Renal pelvis (tissue), 12 donors: ENCODE measurements at places on chromosomes 2 and 18. TPM values are rescaled to one million over a fixed set of nuclear protein-coding genes. Genes with fewer than 3 reads are reported as not detected.

The SPRED2 gene
- 35.6 TPM for polyA plus RNA-seq

DNA sequence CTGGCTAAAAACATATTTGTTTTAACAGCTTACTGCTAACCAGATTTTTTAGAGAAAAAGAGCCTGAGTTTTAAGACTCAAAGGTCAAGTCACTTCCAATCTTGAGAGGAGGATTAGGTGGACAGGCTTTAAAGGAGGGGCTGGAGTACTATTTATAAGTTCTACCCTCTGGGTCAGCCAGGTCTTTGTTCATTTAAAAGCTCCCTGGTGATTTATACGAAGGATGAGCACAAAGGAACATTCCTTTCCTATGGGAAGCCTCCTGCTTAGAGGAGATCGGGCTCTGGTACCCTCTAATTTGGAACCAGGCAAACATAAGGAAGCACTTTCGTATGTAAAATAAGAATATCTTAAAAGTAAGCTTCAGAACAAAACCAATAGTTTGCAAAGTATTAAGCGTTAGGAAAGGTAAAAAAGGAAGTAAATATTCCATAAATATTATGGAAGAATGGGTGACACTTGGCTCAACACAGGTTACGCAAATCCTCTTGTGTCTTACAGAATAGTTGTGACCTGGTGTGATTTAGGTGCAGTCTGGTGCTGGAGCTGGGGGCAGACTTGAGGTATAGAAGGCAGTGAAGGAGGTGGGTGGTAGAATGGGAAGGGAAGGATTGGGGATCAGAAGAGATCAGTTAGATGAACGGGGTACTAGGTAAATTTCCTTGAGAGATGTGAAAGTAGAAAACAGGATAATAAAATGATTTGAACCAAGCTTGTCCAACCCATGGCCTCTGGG, 35.6 kb downstream of the PDE6D start:
- no peak for DNase-seq

- no peak for DNase-seq
These were observed 130.9 kb downstream of the UXS1 start for GRCh38 chr2:106063181-106063580.

- peak; percentile 17 for DNase-seq
These were observed 331.6 kb downstream of the CLIP4 start for GRCh38 chr2:29446847-29447246.

GRCh38 chr18:31577195-31577594, 14.5 kb upstream of the TTR start:
- DNase-seq, result no peak

DNA sequence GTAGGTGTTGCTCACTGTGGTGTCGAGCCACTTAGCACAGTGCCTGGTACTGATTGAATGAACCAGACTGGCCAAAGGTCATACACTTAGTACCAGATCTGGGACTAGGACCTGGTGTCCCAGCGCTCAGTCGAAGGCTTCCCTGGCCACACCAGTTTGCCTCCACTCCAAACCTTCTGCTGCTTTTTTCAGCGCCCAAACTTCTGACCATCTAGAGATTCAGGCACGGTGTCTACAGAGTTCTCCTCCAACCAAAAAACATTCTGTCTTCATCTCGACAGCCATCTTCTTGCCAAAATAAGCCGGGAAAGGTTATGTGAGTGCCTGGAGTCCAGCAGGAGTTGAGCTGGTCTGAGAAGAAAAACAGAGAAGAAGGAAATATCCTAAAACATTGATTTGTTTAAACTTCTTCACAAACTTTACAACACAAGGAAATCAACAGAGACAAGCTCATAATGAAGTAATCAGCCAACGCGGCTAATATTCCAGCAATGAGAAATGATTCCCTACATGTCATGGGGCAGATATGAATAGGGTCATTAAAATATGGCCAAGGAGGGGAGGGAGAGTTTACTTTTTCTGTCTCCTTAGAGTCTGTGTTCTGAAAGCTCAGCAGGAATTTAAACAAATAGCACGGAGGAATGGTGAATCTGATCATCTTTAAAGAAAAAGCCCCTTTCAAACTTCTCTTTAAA, 2.3 kb upstream of the GLI2 start:
- DNase-seq, result no peak

The PEX13 gene
- 30.8 TPM for polyA plus RNA-seq

The COL4A3 gene
- polyA plus RNA-seq, result 88.8 TPM

The VWA3B gene
- polyA plus RNA-seq, result 0.51 TPM

The NYAP2 gene
- polyA plus RNA-seq, result 0.04 TPM

DNA sequence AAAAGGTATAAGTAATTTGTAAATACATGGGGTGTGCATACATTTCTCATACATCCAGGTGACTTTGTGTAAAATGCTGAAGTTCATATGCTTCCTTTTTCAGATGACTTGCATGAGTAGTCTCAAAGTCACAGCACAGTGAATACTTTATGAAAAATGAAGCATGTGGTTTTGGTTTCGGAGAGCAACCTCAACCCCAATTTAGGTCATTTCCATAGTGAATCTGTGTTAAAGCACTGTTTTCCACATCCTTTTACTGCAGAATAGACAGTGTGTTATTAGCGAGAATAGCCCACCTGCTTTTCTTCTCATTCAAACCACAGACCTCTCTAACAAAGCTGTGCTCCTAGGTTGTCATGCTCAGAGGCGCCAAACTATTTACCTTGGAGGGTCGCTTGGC, 204.4 kb upstream of the RASGRP3 start:
- no peak for DNase-seq

- no peak for DNase-seq
These were observed 23.0 kb downstream of the BIN1 start for GRCh38 chr2:127083819-127084503.

- no peak for DNase-seq
These were observed 61.3 kb downstream of the PMAIP1 start for GRCh38 chr18:59961070-59961469.

DNA sequence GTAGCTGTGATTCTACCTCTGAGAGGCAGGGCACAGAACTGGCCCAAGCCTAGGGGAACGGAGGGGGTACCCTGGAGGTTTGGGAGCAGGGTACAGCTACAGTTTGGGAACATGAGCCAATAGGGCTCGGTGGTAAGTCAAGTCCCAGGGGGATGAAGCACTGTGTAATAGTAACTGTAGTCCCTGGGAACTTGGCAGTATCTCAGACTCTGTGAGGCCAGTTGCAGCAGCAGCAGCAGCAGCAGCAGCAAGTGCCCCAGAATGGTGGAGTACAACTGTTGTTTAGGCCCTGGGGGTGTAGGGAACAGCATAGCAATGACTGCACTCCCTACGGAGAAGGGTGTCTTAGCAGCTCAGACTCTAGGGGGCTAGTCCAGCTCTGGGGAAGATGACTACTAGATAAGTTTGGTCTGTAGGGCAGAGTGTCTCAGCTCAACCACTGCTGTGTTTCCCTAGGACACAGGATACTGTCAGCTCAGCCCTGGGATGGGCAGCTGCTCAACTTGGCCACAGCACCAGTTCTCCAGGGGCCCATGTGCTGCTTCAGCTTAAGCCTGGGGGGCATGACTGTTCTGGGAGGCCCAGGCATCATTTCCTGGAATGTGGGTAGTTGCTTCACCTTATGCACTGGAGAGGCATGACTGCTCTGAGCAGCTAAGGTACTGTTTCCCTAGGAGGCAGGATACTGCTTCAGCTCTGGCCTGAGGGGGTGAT, 20.5 kb downstream of the CARF start:
- DNase-seq, result no peak

DNA sequence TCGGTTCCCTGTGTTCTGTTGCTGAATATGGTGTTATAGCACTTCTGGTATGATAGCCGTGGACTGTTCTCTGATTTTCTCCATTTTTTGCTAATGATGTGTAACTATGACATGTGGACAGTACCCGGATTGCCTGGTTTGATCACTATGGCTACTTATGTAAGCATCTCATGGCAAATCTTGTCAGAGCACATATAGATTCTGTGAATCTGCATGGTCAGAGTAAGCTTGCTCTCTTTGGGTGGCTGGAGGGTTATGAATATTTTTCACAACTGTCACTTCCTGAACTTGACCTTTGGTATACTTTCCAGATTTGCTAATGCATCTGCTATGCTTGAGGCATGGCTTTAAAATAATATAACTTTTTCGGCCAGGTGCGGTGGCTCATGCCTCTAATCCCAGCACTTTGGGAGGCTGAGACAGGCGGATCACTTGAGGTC, 36.8 kb upstream of the ATP8B1 start:
- DNase-seq, result no peak

DNA sequence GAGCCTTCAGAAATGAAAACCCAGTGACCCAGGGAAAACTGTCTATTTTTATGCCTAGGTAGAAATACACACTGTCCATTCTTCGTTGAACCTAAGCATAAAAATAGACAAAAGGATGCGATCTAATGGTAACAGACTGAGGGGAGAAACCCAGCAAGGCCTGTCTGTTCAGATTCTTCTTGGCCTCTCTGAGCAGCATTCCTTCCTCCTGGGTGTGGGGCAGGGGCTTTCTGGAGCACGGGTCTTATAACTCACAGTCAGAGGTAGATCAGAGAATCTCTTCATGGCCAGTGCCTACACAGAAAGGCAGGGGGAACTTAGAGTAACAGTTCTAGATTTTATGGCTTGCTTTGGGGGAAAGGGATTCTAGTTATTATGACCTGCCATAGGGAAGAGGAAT, 56.0 kb downstream of the PKDCC start:
- DNase-seq, result no peak

- peak; percentile 76 for DNase-seq
These were observed at the start of gene SCN9A for GRCh38 chr2:166375736-166376487. TSS of gene SCN9A (minus strand) at chr2:166375944. CDS start at chr2:166311756, 64,188 bp downstream.

GRCh38 chr2:239370876-239371725, 29.7 kb downstream of the HDAC4 start:
- DNase-seq, result no peak

The PSMA8 gene
- polyA plus RNA-seq, result not detected

DNA sequence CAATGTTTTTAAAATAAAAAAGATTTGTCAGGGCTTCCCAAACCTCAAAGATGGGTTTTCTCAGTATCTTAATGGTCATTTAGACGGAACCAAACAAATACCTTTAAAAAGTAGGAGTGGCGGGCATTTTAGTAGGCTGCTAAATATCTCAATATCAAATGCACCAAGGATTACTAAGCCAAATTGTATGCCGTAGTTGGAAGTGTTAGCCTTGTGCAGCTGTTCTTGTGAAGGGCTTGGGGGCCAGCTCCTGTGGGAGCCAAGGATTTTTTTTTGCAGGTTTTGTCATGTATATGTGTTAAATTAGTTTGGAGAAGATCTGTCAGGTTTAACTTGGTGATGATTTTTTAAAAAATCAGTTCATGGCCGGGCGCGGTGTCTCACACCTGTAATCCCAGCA, 52.1 kb downstream of the ACTR2 start:
- no peak for DNase-seq

GRCh38 chr2:231258701-231259100, 60.3 kb downstream of the ARMC9 start:
- no peak for DNase-seq

GRCh38 chr2:195543063-195543462, 114.0 kb upstream of the SLC39A10 start:
- no peak for DNase-seq

GRCh38 chr18:43805646-43806194, 528.4 kb upstream of the SYT4 start:
- peak; percentile 30 for DNase-seq

DNA sequence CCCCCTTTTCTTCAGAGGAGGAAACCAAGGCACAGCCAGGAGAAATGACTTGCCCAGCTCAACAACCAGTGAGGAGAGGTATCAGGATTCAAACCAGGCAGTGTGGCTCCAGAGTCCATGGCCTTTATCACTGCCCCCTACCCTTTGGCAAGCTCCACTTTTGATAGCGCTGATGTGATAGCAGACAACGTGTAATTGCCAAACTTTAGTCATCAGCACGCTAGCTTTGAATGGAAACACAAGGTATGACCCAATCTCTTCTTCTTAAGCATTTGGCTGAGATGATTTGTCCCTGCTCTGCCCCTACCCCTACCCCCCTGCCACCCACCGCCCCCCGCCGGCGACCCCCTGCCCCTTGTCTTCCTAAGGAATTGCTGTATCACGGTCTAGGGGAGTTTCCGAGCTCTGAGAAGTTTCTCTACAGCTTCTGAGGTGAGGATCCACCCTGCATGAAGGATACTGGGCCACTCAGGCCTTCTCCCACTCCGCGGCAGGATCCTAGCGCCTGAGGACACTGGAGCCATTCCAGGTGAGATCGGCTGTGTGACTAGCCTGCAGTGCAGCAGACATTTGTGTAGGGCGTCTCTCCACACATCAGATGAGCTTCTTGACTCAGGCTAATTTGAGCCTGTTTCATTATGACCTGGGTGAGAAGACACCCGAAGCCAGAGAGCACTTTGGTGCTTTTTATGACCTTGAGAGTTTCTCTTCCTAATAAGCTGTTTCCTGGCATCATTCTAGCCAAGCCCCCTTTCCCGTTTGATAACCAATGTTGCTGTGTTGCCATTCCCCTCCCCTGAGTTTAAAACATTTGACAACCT, 75.1 kb upstream of the MAP4K4 start:
- DNase-seq, result no peak

DNA sequence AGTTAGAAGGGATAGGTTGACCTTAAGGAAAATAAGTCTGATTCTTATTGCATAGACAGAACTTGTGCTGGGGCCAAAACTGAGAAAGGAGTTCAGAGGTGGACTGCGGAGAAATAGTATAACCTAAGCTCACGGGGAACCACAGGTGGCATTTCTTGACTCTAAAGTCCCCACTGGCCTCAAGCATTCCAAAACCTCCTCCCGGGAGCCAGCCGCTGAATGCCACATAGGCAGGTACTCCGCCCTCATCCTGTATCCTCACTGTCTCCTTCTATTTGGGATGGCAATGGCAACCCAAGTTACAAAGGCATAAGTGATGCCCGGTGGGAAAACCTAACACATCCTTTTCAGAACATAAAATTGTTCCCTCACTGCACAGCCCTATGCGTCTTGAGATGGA, 173.0 kb downstream of the SP3 start:
- DNase-seq, result no peak

GRCh38 chr2:65402323-65402722, 30.1 kb downstream of the SPRED2 start:
- DNase-seq, result no peak

The CCDC141 gene
- 0.12 TPM for polyA plus RNA-seq

The KYNU gene
- 6.3 TPM for polyA plus RNA-seq

DNA sequence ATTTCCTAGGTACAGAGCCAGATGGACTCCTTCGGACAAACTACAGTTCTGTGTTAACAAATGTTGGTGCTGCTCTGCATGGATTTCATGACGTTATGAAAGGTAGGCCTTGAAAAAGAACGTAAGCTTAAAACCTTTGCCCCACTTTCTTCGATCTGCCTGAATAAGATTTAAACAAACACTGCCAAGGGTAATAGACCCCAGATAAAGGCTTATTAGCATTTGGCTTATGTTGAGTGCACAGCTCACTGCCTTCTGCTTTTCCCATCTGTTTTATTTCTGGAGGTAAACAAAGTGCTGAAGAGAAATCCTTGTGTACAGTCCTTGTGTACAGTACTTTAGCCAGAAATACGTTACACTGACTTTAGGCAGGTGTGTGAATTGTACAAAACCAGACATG, 50.0 kb upstream of the STON1 start:
- DNase-seq, result no peak

GRCh38 chr2:133586978-133587377, 18.7 kb upstream of the NCKAP5 start:
- no peak for DNase-seq

- no peak for DNase-seq
These were observed 189.6 kb upstream of the SP5 start for GRCh38 chr2:170525566-170525900.

- no peak for DNase-seq
These were observed 11.0 kb upstream of the ALPK2 start for GRCh38 chr18:58639751-58640427.

- no peak for DNase-seq
These were observed 46.2 kb upstream of the NABP1 start for GRCh38 chr2:191631754-191632153.
